Stimulated activated CD4-positive, alpha-beta T cell treated with anti-CD3 and anti-CD28 coated beads, Interleukin-15, amount 100 ng/mL, for 1 hour (primary cell): ENCODE measurements at places on chromosomes 3 and 15.
A peak's percentile ranks its signal among the peaks of the same experiment; 100 is the strongest.

DNA sequence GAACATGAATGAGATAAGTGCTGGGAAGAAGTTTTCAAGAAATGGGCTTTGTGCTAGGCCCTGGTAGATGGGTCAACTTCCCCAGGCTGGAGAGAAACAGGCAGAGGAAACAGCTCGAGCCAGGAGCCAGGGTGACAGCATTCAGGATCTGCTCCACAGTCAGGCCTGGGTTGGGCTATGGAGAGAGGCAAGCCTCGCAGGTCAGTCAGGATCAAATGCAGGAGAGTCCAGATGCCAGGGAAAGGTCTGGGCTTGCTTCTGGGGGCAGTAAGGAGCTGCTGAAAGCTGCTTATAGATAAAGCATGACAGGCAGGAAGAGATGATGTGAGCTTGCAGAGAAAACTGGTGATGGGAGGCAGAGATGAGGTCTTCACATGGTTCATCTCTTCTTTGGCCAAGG lies 11.0 kb upstream of the USP3 start:
- DNase-seq: no peak

DNA sequence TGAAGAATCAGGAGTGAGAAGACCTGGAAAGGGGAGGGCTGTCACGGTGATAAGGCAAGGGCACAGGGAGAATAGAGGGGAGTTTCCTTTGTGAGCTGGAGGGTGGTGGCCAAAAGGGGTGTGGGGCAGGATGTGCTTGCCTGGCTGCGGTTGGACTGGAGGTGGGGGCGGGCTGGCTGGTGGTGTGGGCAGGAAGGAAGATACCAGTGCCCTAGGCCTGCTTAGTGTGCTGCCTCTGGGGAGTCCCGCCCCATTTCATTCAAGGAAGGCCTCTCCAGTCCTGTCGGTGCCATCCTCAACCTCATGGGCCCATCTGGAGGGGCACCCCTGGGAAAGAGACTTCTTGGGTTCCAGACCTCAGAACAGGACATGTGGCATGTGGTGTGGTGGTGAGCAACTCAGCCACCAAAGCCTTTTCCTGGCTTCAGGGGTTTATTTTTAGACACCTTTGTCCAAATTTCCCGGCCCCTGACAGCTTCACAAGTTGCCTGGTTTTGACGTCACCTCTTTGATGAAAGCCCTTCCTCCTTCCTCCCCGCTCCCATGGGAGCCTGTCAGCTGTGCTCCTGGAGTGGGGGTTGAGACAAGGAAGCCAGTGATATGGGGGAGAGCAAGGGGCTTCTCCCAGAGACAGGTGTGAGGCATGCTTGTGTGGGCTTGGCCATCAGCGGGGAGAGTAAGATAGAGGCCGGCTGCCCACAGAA lies 15.6 kb downstream of the TEX264 start:
- DNase-seq: peak; percentile 67

DNA sequence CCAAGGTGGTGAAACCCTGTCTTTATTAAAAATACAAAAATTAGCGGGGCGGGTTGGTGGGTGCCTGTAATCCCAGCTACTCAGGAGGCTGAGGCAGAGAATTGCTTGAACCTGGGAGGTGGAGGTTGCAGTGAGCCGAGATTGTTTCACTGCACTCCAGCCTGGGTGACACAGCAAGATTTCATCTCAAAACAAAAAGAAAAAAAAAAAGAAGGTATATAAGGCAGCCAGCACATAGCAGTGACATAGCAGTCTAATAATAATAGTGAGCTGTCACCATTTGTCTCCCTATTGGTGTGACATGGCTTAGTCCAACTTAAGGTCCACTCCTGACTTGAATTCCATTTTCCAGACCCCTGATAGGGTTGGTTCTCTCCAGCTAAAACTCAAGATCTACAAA lies 8.8 kb upstream of the LACTB start:
- no peak for DNase-seq

- DNase-seq: no peak
Observed at GRCh38 chr3:170044271-170044670, 6.5 kb downstream of the GPR160 start.

DNA sequence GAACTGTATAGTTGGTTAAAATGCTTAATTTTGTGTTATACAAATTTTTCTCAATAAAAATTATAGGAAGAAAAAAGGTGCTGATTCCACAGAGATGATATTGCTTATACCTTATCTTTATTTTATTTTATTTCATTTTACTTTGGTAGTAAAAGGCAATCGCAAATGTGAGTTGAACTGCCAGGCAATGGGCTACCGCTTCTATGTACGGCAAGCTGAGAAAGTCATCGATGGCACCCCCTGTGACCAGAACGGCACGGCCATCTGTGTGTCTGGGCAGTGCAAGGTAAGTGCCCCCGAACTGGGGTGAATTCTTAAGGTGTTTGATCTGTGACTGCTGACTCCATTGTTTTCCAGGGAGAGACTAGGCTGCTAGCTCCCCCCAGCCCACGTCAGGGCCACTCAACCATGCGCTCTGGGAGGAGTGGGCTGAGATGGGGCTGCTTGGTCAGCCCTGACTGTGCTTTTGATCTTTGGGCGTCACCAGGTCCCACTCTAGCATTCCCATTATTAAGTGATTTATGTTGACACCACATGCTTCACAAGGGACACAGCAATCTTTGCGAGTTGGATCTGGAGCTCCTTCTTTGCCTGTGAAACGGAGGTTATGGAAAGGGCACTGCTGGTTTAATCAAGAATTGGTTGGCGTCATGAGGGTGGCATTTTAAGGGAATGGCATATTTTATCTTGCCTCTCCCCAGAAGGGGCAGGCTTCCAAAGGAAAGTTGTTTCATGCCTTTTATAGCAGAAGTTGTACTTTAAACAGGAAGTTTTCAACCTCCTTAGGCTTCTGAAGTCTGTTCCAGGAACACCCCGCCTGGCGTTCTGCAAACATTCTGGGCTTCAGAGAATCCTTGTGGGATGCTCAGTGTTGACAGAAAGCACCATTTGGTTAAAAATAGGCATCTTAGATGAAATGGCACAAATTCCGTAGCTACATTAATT lies 296.5 kb downstream of the THSD4 start:
- DNase-seq: no peak

DNA sequence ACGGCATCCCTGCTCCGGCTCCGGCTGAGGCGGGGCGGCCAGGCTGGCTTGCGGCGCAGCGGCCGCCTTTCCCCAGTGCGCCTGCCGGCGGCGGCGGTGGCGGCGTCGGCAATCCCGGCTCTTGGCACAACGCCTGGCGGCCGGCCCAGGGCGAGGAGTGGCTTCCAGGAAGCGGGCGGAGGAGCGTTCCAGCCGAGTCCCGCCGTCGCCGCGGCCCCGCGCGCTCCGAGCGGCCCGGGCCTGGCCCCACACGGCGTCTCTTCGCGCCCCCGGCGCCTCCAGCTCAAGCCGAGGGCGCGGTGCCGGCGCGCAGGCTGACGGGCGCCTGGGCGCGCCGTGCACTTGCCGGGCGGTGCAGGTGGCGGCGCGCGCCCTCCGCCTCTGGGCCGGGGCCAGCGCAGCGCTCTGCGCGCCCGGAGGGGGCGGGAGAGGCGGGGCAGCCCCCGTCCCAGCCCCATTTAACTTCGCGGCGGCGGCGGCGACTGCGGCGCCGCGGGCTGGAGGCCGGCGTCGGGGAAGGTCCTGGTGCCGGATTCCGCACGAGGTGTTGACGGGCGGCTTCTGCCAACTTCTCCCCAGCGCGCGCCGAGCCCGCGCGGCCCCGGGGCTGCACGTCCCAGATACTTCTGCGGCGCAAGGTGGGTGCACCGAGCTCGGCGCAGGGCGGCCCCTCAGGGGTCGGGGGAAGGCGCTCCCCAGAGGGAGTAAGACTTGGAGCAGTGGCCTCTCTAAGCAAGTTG lies at the start of gene ADAMTSL3:
Gene ADAMTSL3 (plus strand): TSS at position 485 of the 740 bp plus-strand sequence. CDS start 1,639 bp downstream, outside the sequence.
- no peak for DNase-seq

- DNase-seq: no peak
Observed at GRCh38 chr3:184565421-184566211, 4.0 kb downstream of the EPHB3 start.

- no peak for DNase-seq
Observed at GRCh38 chr15:77775837-77776236, 143.1 kb upstream of the LINGO1 start.

GRCh38 chr15:62119227-62119864 lies 45.7 kb downstream of the C2CD4B start:
- DNase-seq: no peak

DNA sequence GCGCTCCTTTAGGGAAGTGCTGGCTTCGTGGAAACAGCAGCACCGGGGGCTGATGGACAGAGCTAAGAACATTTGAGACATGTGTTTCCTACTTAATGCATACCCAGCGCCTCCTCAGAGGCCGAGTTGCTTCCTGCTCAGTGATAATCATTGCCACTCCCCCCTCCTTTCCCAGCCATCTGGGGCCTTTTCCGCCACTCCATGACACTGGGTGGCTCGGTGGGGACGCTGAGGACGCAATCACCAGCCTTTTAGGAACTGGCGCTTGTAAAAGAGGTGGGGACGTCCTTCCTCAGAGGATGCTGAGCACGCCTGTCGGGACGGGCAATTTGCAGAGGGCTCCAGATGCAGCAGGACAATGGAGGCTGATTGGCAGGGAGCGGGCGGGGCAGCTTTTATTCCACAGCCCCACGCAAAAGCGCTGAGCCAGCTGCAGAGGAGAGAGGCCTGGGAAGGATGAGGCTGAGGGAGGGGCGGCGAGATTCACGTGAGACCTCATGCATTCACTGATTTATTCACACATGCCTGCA lies 22.2 kb upstream of the IQSEC1 start:
- DNase-seq: no peak

GRCh38 chr3:54432975-54433374 lies 310.6 kb downstream of the CACNA2D3 start:
- DNase-seq: no peak
